Transverse colon (tissue), 4 donors: ENCODE measurements at places on chromosomes 7 and 10.

DNA sequence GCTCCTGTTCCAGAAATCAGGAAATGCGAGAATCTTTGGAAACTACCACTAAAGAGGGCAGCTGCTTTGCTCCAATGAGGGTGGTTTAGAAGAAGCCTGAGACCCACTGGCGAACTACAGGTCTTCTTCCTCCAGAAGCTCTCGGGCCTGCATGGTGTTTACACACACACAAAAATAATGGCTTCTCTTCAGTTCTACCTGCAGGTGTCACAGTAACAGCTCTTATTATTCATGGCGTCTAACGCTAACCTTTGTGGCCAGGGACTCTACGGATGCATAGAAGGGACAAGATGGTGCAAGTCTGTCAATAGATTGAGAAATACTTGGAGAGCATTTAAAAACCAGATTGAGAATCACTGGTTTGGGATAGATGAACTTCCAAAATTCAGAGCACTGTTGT, 22.4 kb downstream of the GPR141 start:
- no peak for DNase-seq

DNA sequence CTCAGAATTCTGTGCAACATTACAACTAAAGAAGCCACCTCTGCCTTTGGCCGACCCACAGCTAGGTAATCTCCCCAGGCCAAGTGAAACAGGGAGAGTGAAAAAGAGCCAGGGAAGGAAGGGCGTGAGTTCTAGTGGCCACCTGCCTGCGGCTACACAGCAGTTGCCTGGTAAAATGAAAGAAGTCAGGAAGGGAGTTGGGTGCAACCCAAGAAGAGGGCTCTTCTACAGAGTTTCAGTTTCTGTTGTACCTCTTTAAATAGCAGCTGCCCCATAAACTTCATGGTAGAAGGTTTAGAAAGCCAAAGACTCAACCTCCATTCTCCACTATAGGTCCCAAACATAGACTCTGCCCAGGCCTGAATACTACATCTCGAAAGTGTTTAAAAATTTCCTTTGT, 76.2 kb upstream of the TMEM168 start:
- DNase-seq, result no peak

- no peak for DNase-seq
Measured at GRCh38 chr10:113905756-113906155, 51.3 kb downstream of the NHLRC2 start.

DNA sequence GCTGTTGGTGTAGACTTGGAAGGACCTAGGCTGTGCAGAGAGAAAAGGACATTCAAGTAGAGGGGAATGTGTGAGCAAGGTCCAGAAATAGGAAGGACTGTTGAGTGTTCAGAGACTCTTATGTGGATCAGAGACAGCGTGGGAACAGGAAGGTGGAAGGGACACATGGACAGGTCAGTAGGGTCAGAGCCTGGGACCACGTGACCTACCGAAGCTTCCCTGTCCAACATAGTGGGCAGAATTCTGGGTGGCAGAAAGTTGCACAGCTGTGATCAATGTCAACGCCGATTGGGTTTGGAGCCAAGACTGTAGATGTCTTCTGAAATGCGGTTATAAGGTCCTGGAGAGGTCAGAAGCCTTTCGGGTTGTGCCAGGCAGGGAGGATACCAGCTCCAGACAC, 195.9 kb upstream of the MKI67 start:
- DNase-seq, result no peak
